ENCODE measurements at places on chromosomes 3 and 15.
A peak's percentile ranks its signal among the peaks of the same experiment; 100 is the strongest.

DNA sequence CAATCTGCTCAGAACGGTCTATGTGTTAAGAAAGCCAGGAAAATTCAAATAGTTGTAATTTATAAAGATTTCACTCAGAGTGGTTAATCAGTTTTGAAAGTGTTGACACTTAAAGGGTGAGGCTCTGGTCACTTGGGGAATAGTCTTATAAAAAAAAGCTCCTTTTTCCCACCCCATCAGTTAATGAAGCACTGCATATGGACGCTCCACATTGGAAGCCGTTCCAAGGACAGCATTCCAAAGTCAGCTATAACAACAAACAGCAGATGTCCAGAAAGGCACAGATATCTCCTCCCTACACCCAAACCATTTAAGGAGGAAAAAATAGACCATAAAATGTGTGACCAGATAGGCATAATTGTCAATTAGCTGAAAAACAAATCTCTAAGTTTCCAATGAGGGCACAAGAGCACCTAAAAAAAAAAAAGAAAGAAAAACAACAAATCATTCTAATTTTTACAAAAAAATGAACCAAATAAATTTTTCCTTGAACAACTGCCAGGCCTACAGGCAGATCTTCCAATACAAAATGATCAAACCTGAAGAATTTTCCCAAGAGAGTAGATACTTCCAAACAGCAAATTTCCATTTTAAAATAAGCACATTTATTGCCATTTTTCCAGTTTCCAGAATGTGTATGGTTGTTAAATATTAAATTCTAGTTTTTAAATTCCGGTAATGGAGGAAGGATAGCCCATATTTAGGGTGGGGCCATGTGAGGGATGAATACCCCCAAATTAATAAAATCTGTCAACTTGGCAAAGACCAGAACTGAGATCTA, 198.3 kb downstream of the ERC2 start:
- no peak for DNase-seq

DNA sequence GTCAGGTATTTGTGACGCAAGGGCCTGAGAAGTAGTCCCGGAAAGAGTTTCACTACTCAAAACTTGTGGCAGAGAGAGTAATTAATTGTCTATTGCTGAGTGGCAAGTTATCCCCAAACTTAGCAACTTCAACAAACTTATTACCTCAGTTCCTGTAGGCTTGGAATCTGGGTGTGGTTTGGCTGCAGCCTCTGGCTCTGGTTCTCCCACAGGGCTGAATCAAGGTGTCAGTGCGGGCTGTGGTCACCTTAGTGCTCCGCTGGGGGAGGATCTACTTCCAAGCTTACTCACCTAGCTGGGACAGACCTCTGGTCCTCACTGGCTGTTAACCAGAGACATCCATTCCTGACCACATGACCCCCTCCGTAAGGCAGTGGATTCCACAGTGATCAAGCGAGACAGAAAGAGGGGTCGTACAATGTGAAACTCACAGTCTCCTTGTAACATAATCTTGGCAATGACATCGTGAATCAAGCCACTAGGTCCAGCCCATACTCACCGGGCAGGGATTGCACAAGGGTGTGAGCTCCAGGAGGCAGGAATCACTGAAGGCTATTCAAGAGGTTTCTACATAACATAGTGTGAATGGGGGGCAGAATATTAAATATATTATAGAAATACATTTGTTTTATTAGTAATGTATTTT, 138.3 kb downstream of the RYR3 start:
- no peak for DNase-seq

DNA sequence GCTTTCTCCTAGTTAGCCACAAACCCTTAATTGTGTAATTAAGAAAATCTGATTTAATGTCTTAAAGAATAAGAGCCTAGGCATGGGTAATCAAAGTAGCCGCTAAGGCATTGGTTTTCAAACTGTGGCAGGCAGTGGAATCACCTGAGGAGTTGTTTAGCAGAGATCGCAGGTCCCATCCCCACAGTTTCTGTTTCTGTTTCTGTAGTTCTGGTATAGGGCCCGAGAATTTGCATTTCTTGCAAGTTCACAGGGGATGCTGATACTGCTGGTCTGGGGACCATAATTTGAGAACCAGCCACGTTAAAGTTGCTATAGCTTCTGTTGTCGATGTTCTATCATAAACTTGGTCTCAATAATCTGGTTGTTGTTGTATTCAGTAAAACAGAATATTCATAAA, 204.3 kb downstream of the ALCAM start:
- no peak for DNase-seq

- DNase-seq = no peak
Observed at GRCh38 chr3:88336894-88337293, 187.1 kb downstream of the C3orf38 start.

GRCh38 chr3:81592101-81592500, 169.3 kb downstream of the GBE1 start:
- no peak for DNase-seq

DNA sequence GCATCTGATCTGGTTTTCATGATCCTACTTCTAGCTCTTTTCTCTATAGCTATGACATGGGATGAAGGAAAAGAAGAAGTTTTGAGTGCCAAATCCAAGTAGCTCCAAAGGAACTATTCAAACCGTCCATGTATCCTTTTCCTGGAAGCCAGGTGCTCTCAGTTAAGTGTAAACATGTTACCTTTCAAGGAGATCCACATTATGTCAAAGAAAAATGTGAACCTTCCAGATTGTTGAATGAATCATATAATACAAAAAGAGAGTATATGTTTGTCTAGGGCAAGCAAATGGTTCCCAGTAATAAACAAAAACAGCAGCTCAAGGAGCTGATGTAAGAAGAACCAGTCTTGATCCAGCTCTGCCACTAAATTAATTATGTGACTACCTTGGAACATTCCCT, 534.9 kb downstream of the MAGI1 start:
- DNase-seq = no peak

- no peak for DNase-seq
Observed at GRCh38 chr3:34207806-34208205, 409.4 kb downstream of the PDCD6IP start.

DNA sequence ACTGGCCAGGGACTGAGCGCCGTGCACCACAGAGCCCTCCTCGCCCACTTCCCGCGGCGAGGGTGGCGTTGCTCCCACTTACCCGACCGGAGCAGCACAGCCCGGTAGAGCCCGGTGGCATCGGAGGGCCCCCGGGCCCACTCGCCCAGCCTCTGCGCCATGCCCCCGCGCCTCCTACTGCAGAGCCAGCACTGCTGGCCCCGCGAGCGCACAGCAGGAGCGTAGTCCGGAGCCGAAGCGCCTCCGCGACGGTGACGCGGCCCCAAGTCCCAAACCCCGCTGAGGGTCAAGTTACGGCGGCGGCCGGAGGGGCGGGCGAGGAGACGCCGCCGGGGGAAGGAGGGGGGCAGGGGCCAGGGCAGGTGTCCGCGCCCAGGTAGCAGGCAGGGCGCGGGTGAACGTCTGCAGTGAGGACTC, 9.6 kb upstream of the FAM107A start:
- no peak for DNase-seq

DNA sequence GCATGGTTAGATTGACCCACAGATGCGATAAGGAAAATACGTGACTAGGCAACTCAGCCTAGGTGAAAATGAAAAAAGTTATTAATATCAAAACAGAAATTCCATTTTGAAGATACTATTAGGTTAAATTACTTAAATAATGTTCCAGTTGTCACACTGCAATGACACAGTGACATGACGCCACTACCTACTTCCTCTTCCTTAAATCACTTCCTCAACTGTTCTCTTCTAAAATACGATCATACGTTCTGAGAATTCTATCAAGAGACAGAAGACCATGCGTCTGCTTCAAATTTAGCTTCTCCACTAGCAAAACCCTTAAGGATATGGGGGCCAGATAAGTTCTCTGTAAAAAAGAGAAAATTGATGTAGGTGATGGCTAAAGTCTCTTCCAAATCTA, 18.2 kb downstream of the CMTM6 start:
- DNase-seq = no peak

- no peak for DNase-seq
Observed at GRCh38 chr15:73654659-73655058, 21.5 kb upstream of the NPTN start.

GRCh38 chr3:73243740-73244139, 182.3 kb downstream of the EBLN2 start:
- no peak for DNase-seq

DNA sequence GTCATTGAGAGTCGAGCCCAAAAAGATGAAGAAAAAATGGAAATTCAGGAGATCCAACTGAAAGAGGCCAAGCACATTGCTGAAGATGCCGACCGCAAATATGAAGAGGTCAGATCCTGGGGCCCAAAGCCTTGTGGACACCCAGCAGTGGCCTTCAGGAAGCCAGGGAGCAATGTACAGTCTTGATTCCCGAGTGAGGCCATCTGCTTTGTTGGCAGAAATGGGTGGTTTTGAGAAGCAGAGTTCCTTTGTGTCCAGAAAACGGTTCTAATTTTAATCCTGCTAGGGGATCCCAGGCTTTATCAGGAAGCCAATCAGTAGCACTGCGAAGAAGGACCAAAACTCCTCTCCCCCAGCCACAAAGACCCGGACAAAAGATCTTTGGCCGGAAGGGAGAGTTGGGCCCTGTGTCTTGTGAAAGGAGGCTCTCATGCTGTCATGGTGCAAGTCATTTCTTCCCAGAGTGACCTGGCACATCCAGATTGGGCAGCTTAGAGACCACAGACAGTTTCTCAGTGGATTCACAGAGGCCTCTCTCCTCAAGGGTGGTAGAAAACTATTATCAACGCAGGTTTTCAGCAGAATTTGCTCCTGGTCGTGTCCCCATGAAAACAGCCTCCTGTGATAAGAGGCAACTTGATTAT, 17.1 kb downstream of the TPM1 start:
- no peak for DNase-seq

DNA sequence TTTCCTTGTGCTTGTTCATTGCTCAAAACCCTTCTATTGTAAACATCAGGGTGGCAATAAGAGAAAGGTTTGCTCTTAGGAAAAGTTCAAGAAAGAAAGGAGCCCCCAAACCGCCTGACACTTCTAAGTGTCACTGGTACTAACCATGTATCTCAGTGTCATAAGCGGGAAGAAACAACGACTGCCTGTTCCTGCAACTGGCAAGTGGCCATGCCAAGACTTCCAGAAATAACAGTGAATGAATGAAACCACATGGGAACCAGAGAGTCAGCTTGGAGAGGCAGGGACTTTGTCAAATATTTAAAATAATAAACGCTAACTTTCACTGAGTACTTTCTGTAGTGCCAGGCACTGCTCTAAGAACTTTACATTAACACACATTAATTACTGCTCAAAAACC, 1.1 kb downstream of the PLSCR2 start:
- no peak for DNase-seq

DNA sequence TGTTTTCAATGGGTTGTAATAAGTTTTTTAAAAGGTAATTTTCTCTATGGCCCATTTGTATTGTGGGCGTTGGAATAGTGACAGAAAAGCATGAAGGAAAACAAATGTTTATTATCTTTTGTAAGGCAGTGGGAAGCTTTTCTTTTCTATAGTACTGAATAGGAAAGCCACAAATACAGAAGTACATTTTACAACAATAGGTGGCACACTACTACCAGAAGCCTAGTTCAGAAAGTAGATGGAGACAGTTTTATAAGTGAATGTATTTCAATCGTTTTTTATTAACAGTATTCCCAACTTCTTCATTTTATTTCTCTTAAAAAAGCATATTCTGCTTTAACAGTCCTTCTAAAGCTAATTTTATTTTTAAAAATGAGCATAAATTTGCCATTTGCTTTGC, 296.7 kb downstream of the PTPRG start:
- no peak for DNase-seq

GRCh38 chr3:76122007-76122406, 336.7 kb upstream of the ZNF717 start:
- DNase-seq = no peak

GRCh38 chr3:72008226-72008996, 223.5 kb upstream of the PROK2 start:
- DNase-seq = no peak

GRCh38 chr15:45544266-45545023, 21.9 kb upstream of the SLC30A4 start:
- DNase-seq = no peak

DNA sequence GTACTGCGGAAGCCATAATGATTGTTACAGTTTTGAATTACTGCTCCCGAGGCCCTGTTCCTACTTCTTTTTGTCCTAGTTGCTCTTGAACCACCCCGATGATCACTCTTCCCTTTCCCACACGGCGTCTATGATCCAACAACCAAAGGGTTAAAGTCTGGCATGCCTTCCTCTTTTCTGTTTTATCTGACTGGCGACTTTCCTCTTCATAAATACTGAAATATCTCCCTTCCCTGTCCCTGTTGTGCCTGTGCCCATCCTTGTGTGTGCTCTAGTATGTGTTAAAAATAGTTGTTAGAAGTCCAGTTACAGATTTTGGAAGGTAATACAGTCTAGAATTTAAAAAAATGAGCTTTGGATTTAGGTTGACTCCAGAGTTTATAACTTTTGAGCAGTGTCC, 83.6 kb downstream of the AKAP13 start:
- DNase-seq = no peak

- no peak for DNase-seq
Observed at GRCh38 chr15:78614021-78614420, 6.8 kb downstream of the CHRNA3 start.

- no peak for DNase-seq
Observed at GRCh38 chr3:127371334-127371733, 83.5 kb upstream of the PRR20G start.

- no peak for DNase-seq
Observed at GRCh38 chr15:42832576-42832975, 88.0 kb downstream of the TTBK2 start.

DNA sequence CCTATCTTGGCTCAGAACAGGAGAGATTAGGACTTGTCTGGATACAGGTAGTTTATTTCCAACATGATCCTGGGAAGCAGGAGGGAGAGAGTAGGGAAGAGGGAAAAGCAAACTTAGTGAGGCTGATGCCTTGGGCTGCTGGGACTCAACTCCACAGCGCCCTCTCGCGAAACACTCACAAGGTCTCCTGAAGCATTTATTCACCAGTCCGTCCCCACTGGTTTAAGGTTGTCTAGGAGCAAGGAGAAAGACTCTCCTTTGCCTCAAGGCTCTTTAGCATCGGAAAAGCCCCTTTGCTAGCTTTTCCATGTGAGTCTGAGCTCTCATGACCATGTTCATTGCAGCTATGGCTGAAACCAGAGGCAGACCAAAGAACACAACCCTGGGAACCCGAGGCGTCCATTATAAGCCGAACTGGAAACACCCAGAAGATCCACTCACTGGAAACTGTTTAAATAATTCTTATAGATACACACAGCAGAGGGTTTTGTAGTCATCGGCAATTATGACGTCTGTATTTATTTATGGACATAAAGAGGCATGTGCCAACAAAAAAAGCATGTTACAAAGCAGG, 244.5 kb downstream of the CD47 start:
- peak; percentile 58 for DNase-seq
